Occipital lobe (tissue), 3 donors: ENCODE measurements at places on chromosomes 6 and 20. TPM values are rescaled to one million over a fixed set of nuclear protein-coding genes. Genes with fewer than 3 reads are reported as not detected.

DNA sequence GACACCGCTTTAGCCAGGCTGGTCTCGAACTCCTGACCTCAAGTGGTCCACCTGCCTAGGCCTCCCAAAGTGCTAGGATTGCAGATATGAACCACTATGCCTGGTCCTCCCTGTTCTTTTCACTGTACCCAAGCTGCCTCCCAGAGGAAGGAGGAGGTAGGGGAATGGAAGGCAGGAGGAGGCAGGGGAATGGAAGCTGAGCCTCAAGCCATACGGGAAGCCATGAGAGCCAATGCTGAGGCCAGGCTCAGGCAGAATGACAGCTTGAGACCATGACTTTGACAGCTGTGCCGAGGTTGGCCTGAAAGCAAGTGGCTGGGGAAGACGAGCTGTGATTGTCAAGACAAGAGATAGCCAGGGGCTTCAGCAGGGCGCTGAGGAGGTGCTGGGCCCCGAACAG, 13.6 kb upstream of the ZNF335 start:
- DNase-seq = no peak

GRCh38 chr6:48525849-48526248, 414.9 kb upstream of the PTCHD4 start:
- DNase-seq = no peak

GRCh38 chr6:3782876-3783832, 31.6 kb upstream of the PXDC1 start:
- no peak for DNase-seq

DNA sequence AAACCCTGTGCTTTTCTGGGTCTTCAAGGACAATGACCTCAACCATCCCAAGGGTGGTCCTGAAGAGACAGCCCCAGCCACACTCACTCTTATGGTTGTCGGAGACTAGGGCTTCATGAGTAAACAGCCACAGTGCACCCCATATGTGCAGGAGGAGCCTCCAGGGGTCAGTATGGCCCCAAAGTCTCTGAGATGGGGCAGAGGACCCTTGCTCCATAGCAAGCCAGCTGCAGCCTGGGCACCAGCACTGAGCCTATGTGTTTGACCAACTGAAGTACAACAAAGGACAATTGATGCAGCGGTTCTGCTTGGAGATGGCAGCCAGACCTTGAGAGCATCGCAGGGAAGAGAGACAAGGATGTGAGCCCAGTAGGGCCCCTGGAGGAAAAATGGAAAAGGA, 112.2 kb downstream of the LRFN2 start:
- DNase-seq = no peak

DNA sequence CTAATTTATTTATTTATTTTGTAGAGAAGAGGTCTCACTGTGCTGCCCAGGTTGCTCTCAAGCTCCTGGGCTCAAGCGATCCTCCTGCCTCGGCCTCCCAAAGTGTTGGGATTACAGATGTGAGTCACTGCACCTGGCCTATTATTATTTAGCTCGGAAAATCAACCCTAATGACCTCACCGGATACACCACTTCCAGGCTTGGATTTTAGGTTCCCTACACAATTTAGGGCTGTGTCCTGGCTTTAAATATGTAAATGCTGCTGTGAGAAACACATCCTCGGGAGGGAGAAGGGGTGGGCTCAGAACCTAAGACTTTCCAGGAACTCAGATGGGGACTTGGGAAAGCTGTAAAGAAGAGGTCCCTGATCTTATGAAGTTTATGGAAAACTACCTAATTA, 51.0 kb upstream of the SLC32A1 start:
- DNase-seq = no peak

DNA sequence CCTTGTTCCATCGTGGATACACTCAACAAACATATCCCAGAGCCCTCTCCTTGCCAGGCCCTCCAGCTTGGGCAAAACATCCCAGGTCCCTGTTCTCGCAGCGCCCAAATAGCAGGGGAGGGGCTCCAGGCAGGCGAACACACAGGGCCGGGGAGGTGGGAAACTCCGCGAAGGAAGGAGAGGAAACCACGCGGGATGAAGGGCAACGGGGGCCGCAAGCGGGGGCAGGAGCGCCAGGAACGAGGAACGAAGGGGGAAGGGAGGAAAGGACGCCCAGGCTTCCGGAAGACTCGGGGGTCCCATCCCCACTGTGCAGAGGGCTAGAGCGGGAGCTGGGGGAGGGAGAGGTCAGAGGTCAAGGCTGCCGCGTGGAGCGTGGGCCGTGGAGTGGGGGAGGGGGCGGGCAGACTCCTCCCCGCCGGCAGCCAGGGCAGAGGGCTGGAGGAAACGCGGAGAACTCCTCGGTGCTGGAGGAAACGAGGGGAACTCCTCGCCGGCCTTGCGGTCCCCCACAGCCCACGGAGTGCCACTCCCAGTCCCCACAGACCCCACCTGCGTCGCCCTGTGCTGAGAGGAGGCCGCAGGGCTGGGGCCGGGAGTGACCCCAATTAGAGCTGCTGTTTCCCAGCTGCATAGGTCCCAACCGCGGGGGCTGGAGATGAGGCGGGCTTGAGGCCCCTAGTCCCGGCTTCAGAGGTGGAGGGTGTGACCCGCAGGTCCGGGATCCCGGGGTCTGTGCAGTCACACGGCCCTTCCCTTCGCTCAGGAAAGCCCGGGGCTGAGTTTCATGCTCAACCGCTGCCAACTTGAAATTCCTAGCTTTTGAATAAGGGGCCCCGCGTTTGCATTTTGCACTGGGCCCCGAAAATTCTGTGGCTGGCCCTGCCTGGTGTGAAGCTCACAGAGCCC, 1.2 kb upstream of the RBM38 start:
- DNase-seq = no peak

- DNase-seq = no peak
Measured at GRCh38 chr6:149380523-149380922, 19.5 kb upstream of the SUMO4 start.

GRCh38 chr6:57315111-57315510, 2.3 kb upstream of the PRIM2 start:
- DNase-seq = no peak

- no peak for DNase-seq
Measured at GRCh38 chr6:7418238-7418905, 28.8 kb downstream of the RIOK1 start.

DNA sequence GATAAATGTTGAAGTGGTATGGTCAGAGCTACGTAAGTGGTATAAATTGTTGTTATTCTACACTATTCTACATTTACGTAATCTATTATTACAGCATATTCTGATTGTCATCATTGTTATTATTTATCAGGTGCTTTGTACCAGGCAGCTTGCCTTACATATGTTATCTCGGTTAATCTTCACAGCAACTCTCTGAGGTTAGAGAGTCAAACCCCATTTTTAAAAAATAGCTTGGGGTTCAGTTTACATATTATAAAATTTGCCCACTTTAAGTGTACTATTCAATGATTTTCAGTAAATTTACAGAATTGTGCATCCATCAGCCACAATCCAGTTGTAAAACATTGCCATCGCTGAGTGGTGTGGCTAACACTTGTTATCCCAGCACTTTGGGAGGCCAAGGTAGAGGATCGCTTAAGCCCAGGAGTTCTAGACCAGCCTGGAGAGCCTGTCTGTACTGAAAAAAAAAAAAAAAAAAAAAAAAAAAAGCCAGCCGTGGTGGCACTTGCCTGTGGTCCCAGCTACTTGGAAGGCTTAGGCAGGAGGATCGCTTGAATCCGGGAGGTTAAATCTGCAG, 35.5 kb downstream of the PPP1R16B start:
- no peak for DNase-seq

GRCh38 chr6:159127701-159128100, 41.5 kb upstream of the FNDC1 start:
- no peak for DNase-seq

DNA sequence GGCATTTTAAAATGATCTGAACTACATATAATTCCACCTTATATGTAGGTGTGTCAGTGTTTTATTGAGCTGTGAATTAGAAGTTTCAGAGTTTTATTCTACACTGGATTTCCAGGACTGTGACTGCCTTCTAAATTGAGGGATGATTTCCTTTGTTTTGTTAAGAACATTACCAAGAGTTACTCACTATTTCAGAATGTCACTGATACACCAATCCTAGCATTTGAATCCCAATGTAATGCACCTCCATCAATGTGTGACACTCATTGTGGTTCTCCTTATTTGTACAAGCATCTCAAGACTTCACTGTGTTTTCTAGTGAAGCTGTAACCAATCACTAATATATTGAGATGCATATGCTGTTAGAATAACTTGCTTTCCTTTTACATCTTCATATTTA, 86.8 kb downstream of the PLCB1 start:
- no peak for DNase-seq

GRCh38 chr6:44096612-44097011, 30.6 kb downstream of the MRPL14 start:
- DNase-seq = peak; percentile 36

GRCh38 chr6:3440911-3441310, 15.9 kb downstream of the SLC22A23 start:
- no peak for DNase-seq

GRCh38 chr6:167200806-167201205, 43.0 kb upstream of the GPR31 start:
- DNase-seq = no peak

SRMS gene
- total RNA-seq = not detected

FHL5 gene
- 1.7 TPM for total RNA-seq

CLPSL2 gene
- not detected for total RNA-seq

EPM2A gene
- total RNA-seq = 18.6 TPM

DTD1 gene
- 84.2 TPM for total RNA-seq

SLC35B2 gene
- 33.1 TPM for total RNA-seq

PRRT1 gene
- 0.78 TPM for total RNA-seq
